ENCODE measurements at places on chromosomes 6 and 20.

DNA sequence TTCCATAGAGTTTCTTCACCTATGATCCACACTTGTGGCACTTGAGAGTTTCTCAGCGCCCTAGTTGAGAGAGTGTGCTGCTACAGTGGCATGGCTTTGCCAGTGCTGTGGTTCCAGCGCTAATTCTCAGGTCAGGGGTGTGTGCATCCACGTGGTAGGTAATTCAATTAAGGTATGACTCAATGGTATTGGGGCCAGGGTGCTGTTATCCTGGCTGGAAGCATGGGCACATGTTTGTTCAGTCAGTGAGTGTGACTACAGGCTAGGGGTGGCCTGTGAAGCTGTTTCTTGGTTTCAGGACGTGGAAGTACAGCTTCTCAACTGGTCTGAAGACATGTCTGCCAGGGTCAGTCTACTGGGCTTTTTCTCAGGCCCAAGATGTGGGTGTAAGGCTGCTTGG, 3.0 kb upstream of the SEMG2 start:
- DNase-seq = no peak

DNA sequence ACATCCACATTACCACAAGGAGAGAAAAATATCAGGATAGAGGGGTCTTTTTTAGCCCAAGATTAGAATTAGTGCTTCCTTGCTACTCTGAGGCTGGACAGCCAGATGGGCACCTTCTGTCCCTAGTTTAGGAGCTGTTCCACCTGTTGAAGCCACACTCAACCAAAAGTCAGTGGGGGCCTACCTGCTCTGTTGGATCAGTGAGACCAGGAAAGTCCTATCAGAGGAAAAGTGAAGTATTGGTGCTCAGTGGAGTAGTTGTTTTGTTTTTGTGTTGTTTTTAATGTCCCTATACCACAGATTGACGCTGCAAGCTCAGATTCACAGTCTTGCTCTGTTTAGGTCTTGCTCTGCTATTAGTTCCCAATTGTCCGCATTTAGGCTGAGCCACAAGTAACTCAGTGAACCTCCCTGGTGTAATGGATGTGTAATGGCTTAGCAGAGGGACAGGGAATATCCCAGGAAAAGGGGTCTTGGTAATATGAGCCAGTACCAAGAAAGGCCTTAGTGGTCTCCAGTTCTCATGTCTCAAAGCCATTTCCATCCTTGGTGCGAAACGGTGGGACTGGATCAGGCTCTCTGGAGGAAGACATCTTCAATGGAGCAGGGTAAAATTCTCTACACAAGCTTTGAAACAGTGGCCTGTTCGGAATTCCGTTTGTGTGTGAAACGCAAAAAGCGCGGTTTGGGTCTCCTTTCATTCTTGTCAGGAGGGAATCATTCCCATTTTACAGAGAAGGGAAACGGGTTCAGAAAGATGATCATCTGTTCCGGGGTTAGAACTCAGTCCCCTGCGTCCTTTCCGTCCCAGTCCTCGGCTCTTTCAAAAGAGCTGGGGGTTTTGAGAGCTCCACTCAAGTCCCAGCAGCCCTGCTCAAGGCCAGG, 631 bp upstream of the PABPC1L start:
- DNase-seq = no peak

DNA sequence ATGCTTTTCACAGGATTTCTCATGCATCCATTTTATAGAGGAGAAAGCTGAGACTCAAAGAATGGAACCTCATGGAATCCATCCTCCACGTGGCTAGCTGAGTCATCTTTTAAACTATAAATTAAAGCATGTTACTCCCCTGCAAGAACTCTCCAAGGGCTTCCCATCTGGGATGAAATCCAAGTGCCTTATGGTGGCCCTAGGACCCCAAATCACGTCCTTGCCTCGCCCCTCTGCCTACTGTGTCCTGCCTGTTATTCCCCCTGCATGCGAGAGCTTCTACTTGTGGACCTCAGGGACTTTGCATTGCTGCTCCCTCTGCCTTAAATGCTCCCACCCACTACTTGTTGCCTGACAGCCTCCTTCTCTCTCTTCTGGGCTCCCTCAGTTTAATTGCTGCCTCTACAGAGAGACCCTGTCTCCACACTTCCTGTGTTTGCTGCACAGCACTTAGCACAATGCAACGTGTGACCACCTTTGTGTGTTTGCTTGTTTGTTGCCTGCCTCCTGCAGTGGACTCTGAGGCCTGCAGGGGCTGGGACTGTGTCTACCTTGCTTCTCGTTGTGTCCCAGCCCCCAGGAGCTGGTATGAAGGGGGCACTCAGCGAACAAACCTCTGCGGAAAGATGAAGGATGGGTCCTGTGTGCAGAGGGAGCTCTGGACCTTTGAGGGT, 39.4 kb downstream of the TOX2 start:
- DNase-seq = no peak

DNA sequence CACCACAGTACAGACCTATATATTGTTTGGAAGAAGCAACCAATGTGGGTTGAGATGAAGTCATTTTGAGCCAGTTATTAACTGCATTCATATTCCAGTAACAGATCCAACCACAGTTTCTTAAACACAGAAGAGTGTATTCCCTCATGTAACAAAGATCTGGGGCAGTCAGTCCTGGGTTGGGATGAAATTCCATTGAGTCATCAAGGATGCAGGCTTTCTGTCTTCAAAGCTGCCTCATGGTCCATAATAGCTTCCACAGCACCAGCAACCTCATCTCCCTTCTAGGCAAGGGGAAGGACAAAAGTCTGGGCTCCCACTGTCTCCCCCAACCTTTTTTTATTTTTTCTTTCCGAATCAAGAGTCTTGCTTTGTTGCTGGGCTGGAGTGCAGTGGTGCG, 2.9 kb upstream of the SOD2 start:
- no peak for DNase-seq

GRCh38 chr20:31544600-31544999, 30.4 kb downstream of the HM13 start:
- DNase-seq = no peak

GRCh38 chr20:44866703-44867335, 18.7 kb upstream of the YWHAB start:
- DNase-seq = no peak

DNA sequence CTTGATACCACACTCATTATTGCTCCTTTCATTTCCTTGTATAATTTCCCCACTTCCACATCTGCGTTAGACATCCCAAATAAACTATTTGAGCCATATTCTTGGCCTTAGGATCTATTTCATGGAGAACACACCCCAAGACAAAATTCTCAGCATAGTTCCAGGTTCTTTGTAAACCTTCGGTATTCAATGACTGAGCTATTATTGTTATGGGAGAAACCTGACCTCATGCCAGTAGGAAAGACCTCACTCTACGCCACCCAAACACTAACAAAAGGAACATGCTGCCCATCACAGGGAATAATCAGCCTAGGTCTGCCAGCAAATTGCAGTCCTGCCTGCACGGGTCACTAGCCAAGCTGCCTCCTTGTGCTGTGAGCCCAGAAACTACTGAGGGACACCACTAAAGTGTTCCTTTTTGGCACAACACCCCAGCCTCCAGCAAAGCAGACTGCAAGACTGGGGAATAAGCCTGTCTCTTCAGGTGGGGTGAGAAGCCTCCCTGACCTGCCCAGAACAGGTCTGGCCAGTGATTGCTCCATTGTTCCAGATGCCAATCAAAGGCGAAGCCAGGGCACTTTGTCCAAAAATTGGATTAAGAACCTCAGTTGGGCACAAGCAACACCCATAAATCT, 371.8 kb downstream of the MAFB start:
- DNase-seq = no peak

DNA sequence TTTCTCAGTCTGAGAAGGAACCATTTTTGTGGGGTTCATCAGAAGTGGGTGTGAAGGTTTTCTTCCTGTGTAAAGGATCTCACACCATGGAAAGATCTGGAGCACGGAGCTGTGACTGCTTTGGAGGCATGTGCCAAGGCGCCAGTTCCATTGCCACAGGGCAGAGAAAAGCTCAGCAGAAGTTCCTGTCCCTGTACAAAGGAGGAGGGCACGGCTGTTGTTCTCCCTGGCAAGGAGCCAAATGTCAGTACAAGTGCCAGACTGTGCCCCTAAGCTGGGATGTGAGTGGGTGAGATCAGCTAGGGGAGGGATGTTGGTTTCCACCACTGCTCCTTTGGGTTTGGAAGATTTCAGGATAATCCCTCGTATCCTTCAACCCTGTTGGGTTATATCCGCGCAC, 117.3 kb downstream of the CRYBG1 start:
- no peak for DNase-seq

DNA sequence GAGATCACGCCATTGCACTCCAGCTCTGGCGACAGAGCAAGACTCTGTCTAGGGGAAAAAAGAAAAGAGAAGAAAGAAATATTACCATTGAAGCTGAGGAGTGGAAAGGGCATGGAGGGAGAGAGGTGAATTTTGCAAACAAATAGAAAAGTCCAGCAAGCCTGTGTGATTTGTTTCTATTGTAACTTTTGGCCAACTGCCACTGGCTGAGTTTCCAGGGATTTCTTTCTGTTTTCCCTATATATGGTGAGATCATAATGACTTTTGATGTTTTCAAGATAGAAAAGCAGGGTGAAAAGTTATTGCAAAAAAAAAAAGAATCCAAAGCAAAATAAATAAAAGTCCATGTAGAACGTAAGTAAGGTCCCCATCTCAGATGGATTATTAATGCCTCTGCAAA, 184.2 kb upstream of the RALGAPA2 start:
- no peak for DNase-seq

- DNase-seq = no peak
Measured at GRCh38 chr6:123965894-123966293, 162.2 kb downstream of the NKAIN2 start.

DNA sequence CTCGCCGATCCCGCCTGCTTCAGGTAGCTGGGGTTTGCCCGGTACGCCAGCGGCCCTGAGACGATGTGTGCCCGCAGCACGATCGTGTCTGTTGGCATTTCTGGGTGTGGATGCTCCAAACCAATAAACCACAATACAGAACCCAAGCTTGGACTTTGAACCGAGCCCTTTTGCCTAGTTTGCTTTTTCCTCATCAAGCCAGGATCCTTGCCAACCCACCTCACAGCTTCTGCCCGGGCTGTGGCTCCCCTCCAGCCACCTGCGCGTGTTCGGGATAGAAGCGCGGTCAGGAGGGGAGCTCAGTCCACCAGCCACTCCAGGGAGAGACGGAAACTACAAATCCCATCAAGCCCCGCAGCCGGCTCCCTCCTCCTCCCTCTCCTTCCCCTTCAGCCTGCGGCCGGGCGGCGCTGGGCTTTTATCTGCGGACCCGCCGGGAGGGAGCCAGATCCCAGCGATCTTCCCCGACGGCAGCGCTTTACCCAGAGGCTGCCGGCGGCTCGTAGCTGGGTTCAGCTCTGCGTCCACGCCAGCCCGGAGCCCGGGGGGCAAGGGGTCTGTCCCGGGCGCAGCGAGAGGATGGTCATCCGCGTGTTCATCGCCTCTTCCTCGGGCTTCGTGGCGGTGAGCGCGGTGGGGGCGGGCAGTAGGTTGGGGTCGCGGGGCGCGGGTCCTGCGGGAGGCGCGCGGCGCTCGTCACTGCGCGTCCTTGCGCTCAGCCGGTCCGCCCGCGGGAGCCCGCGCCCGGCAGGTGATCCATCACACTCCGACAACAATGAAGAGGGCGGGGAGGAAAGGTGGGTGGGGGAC, at the start of gene SH3BGRL2:
SH3BGRL2 (plus strand) TSS at position 447 of the 810 bp plus-strand sequence; CDS start at position 580, 133 bp downstream.
- DNase-seq = peak; percentile 78

GRCh38 chr6:152305672-152306071, 331.5 kb downstream of the SYNE1 start:
- DNase-seq = no peak

- peak; percentile 85 for DNase-seq
Measured at GRCh38 chr6:40587240-40588069, at the start of gene LRFN2. Gene LRFN2 (minus strand): TSS chr6:40587364.

GRCh38 chr6:13308332-13308731, 20.0 kb downstream of the TBC1D7 start:
- DNase-seq = no peak

GRCh38 chr6:26576929-26577719, 19.6 kb upstream of the ABT1 start:
- DNase-seq = no peak

GRCh38 chr20:58327211-58327610, 17.7 kb downstream of the RAB22A start:
- no peak for DNase-seq

DNA sequence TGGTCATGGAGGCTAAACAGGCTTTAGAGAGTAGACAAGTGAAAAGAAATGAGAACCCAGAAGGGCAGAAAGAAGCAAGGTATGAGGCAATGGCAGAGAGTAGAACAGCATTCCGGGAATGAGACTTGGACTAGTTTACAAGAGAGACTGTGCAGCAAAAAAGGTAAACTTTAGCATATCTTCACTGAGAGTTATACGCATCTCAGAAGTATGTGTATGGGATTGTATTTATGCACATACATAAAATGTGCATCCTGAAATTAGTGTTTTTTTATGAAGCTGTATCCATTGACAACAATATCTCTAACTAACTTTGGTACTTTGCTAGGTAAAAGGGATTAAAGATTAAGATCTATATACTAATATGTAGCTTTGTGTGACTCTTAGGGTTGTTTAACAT, 753.6 kb downstream of the BCKDHB start:
- DNase-seq = no peak

DNA sequence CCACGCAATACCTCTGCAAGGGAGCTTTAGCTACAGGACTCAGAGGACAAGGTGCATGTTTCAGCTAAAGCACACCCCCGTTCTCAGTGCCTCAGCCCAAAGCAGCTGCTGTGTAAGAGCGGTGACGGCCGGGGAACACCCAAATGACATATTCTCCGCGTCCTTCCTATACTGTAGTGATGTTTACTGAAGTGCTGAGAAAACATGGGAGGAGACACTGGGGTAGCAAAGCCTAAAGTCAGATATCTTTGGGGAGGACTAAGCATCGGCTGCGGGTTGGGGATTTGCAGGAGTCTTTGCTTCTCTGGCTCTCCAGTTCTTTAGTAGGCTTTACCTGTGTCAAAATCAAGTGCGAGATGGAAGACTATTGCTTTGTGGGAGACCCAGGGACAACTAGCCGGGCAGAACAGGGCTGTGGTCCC, 1.7 kb downstream of the SLC22A23 start:
- DNase-seq = no peak

GRCh38 chr6:77124604-77125003, 338.7 kb downstream of the HTR1B start:
- DNase-seq = no peak

- DNase-seq = no peak
Measured at GRCh38 chr6:46821458-46821881, 28.3 kb downstream of the MEP1A start.

DNA sequence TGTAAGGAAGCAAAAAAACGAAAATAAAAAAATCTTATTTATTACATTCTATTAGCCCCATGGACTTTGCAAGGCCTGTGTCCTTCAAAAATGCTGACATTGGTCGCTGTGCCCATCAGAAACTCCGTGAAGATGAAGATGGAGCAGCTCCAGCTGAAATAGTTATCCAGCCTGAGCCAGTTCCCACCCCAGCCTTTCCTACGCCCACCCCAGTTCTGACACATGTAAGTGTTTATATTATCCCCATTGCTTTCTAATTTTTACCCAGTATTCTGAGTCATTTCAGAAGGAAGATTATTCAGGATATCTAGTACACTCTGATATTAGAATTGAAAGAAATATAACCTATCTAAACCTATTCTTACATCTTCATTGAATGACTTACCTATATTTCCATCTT, 217.7 kb downstream of the ARHGAP18 start:
- no peak for DNase-seq

- DNase-seq = no peak
Measured at GRCh38 chr6:72787391-72788031, 165.6 kb downstream of the KCNQ5 start.

Measured in GM13976 (cell line).